ENCODE measurements at places on chromosomes 13 and 19. TPM values are rescaled to one million over a fixed set of nuclear protein-coding genes. Genes with fewer than 3 reads are reported as not detected.

The ARRDC2 gene
- total RNA-seq = 15.0 TPM

The LYPD5 gene
- not detected for total RNA-seq

The CDC34 gene
- total RNA-seq = 64.6 TPM

The FCER2 gene
- not detected for total RNA-seq

The LAIR1 gene
- total RNA-seq = not detected

The OR7D2 gene
- 0.17 TPM for total RNA-seq

The FAM216B gene
- total RNA-seq = not detected

The TIMM50 gene
- total RNA-seq = 99.1 TPM

The PEAK3 gene
- 0.19 TPM for total RNA-seq

The C19orf85 gene
- total RNA-seq = not detected

The OR2Z1 gene
- total RNA-seq = not detected

The SLC25A23 gene
- 5.5 TPM for total RNA-seq

The MYPOP gene
- total RNA-seq = 3.5 TPM

The STOML3 gene
- not detected for total RNA-seq

The HNRNPA1L2 gene
- total RNA-seq = 3.3 TPM

The KCNK6 gene
- total RNA-seq = 4.4 TPM

The ZNF491 gene
- total RNA-seq = 0.90 TPM

The RGS9BP gene
- total RNA-seq = 0.69 TPM

The KLK13 gene
- not detected for total RNA-seq

The OXGR1 gene
- not detected for total RNA-seq

The IFNL1 gene
- total RNA-seq = not detected

The ZNF709 gene
- total RNA-seq = 2.2 TPM

The HSH2D gene
- total RNA-seq = not detected

The GARIN5A gene
- total RNA-seq = 0.23 TPM

The KLF5 gene
- total RNA-seq = 9.7 TPM

The KCNN4 gene
- 1.0 TPM for total RNA-seq

The SBK3 gene
- 0.26 TPM for total RNA-seq

The SLC10A2 gene
- total RNA-seq = not detected

The NCLN gene
- 118 TPM for total RNA-seq

Measured in LHCN-M2 (cell line).